ENCODE measurements at places on chromosomes 3 and 15.

DNA sequence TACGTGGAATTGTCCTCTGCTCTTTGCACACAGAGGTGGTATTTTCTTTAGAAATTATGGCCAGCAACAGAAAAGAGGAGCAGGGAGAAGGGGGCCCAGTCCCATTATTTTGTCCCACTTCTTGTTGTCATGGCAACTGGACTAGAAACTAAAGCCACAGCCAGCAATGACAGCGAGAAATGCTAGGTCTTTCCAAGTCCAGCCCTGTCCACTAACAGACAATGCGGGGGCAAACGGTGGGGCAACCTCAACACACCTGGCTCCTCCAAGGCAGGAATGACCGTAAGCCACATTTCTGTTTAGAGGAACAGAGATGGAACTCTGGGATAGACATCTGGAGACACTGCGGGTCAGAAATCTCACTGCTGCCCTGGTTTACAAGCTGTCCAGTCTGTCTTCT lies 107.3 kb downstream of the RFTN1 start:
- no peak for DNase-seq

- DNase-seq, result no peak
Measured at GRCh38 chr15:95485367-95485766, 845.1 kb upstream of the NR2F2 start.

DNA sequence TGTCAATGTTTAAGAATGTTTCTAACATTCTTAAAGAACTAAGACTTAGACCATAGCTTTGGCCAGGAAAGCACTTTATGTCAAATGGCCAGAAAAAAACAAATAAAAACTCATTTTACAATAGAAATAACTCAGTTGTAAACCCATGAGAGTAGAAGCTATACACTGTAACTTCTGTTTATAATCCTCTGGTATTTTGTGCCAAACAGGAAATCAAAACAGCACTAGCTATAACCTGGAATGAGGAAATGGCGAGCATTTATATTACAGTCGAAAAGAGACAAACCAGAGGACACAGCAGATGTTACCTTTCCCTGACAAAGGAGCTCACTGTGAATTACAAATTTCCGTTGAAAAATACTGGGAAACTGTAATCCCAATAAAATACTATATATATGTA lies 10.3 kb downstream of the GK5 start:
- no peak for DNase-seq

DNA sequence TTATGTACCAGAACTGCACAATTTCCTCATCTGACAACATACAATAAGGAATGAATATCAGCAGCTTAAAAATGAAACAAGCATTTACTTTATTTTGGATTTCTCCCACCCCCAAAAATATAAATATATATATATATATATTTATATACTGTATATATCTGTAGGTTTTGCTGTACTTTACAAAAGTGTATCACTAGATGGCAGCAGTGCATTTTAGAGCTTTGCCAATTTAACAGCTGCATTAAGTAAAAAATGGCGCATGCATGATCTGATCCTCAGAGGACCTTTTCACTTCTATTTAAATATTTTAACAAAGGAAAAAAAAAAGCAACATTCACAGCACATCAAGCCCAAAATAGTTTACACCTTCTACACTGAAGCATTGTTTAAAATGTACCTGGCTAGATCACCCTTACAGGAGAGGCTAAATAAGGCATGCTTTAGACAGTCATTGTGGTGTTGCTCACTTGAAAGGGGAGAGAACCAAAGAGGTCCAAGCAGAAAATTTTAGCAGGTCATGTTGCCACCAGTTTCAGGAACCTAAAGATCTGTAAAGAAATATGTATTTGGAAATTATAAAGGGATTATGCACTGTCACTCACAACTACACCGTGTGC lies 72.6 kb downstream of the NPTN start:
- no peak for DNase-seq

DNA sequence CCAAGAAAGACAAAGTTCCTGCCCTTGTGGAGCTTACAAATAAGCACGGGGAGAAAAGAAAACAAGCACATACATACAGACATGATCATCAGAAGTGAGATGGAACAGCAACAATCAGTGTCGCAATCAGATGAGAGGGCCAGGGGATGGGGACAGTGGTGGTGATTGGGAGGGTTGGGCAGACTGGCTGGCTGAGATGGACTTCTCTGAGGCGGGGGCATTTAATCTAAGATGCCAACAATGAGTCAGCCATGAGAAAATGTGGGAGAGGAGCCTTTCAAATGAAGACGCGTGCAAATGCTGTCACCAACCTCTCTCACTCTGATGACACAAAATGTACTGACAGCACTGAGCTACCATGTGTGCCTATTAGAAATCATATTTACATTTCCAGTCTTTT lies 81.4 kb downstream of the NCEH1 start:
- DNase-seq, result no peak

DNA sequence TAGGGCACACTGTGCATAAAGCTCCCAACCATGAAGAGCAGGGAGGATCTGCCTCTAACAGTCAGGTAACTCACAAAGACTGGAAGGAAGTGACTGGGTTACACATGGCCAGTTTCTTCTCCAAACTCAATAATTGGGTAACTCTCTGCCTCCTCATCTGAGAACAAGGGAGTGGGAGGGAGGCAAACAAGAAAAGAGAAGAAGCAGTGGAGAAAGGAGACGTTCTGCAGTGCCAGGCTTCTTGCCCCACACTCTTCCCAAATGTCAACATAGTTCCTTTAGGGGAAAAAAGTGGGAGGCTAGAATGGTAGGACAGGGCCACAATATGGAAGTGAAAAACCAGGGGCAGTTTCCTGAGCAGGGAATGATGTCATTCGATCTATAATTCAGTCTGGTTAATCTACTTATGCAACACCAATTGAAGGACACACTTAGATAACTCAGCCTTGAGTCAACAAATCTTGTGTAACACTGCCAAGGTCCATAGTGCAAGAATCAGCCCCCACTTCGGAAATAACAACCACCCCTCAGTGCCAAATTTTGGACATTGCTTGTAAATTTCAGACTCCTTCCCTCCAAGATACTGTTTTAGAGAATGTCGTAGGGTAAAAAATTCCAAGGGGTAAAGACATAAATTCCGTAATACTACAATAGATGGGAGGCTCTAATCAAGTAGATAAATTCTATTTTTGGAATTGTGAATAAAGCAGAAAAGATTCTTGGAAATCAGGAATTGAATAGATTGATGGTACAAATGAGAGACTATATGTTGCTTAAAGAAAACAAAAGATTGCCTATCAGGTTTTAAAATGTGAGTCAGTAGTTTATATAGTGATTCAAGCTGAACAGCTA lies 143.0 kb downstream of the LPP start:
- no peak for DNase-seq

DNA sequence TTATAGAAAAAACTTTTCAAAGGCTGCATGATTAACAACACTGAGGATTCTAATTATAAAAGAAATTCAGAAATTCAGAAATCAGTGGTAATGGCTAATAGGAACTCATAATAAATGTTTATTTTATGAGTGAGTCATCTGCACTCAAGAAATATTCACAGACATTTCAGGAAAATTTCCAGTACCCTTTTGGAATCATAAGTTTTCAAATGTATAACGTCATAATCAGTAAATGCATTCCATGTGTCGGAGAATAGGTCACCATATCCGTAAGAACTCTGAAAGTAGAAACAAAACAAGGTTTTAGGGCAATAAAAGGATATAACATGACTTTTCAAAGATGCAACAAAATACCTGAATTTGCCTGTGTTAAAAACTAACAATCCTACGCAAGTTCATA lies 24.7 kb downstream of the EOGT start:
- no peak for DNase-seq

DNA sequence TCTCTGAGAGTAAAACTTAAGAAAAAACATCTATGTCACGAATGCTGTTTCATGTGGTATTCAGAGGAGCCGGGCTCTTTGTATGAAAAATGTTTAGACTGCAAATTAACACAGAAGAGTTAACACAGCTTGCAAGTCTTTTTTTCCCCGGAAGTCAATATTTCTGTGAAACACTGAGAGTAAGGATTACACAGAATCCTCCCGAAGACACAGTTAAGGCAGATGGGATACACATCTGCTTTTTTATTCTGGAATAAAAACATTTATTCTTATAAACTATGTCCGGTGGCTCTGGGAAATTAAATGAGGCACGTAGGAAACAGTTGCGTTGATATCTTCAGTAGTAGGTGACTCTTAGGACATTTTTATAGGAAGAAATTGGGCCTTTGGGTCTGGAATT lies 180.6 kb downstream of the PTPRG start:
- DNase-seq, result no peak

DNA sequence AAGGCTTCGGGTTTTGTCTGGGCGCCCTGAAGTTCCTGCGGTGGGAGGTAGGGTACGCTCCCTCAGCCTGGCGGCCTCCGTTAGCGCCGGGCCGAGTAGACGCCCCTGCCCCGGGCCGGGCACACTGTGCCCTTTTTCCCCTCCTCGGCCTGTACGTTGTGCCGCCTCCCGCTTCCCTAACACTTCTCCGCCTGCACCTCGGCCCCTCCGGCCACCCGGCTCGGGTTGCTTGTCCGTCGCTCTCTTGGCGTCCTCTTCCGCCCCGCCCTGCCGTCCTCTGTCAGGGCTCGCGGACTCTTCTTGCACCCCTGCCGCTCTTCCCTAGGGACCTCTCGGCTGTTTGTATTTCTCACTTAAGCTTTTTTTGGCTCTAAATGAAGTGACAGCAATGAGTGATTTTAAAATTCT lies 384 bp downstream of the KNL1 start:
- peak; percentile 49 for DNase-seq

DNA sequence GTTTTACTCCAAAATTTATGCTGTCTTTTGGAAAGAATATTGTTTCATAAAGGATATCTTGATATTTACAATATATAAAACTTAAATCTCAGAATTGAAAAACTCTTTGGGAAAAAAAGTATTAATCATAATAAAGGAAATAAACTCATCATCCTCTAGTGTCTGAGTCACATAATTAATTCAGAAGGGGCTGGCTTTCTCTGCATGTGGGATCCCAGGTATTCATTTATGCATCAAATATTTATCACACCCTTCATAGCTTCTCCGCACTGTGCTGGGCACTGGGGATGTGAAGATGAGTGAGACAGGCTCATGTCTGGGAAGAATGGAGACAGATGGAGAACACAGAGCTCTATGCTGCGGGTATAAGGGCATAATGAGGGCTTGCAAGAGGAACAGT lies 65.6 kb downstream of the CCNL1 start:
- DNase-seq, result no peak

Measured in heart left ventricle (tissue), 16 donors.